NCI-H82 (cell line): ENCODE measurements at places on chromosomes 16 and 17.

DNA sequence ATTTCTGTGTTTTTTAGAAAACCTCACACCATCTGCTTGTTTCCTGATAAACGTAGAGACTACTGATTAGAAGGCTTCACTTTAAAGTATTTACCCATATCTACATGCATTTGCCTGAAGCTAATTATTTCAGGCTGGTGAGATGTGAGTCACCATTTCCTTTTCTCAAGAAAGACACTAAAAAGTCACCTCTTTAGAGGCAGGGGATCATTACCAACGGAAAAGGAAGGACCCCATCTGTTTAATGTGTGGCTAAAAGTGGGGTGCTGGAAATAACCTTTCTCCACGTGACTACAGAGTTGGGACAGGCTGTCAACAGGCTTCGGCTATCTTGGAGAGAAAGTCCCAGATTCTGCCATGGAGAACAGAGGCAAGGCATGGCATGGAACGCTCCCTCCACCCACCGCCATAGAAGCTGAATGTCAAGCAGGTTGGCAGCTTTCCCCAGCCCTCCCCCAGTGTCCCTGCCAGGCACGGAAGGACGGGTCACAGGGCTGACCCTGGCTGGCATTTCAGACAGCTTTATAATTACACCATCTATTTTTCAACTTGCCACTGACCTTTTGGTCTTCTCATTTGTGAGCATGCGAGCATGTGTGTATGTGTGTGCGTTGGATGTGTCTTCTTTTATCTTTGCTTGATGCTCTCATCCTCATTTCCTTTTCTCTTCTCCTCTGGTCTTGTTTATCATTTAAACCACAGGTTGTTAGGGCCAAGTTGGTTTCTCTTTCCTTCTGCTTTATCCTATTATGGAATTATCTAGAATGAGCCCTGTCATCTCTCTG, 157.0 kb downstream of the CPPED1 start:
- peak; percentile 69 for DNase-seq

GRCh38 chr17:16423226-16423872, 8.0 kb downstream of the TRPV2 start:
- no peak for DNase-seq

DNA sequence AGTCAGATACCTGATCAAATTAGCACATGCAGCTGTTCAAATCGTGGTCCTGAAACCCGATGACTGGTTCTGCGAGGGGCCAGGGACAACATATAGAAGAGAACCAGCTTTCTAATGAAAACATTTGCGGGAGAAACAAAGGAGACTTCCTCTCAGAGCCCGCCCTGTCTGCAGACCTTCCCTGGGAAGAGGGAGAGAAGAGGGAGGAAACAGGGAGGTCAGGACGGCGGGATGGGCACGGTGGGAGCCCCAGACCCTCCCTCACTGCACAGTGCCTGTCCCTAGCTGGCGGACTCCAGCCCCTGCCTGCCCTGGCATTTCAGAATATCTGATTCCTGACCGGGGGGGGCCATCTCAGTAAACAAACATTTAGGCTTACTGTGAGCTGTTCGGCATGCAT, 317.3 kb downstream of the FOXL1 start:
- DNase-seq = no peak

GRCh38 chr16:79554912-79555311, 45.6 kb downstream of the MAF start:
- no peak for DNase-seq

GRCh38 chr17:50569592-50569991, 9.1 kb downstream of the CACNA1G start:
- DNase-seq = no peak

- peak; percentile 5 for DNase-seq
Measured at GRCh38 chr16:69848637-69849545, 86.8 kb downstream of the WWP2 start.

DNA sequence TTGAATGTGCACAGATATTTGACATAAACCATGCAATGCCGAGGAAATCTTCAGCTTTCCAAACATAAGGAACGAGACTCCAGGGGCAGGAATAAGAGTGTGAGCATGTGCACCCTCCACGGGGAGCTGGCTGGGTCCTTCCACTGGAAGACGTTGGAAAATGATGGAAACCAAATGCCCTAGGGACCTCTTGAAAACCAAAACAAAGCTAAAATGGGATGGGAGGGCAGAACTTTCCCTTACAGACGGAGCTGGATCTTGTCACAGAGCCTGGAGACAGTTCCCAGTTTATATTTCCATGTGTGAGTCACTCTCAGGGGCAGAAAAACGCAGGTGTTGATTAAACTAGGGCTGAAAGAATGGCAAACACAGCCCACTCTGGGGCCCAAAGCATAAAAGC, 34.4 kb upstream of the DNAH17 start:
- DNase-seq = no peak

DNA sequence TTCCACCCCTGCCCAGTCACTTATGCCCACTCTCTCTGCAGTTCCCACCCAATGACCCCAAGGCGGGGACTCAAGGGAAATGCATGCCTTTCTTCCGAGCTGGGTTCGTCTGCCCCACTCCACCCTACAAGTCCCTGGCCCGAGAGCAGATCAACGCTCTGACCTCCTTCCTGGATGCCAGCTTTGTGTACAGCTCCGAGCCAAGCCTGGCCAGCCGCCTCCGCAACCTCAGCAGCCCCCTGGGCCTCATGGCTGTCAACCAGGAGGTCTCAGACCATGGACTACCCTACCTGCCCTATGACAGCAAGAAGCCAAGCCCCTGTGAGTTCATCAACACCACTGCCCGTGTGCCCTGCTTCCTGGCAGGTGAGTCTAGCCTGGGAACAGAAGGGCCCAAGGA, 13.8 kb downstream of the LPO start:
- no peak for DNase-seq

DNA sequence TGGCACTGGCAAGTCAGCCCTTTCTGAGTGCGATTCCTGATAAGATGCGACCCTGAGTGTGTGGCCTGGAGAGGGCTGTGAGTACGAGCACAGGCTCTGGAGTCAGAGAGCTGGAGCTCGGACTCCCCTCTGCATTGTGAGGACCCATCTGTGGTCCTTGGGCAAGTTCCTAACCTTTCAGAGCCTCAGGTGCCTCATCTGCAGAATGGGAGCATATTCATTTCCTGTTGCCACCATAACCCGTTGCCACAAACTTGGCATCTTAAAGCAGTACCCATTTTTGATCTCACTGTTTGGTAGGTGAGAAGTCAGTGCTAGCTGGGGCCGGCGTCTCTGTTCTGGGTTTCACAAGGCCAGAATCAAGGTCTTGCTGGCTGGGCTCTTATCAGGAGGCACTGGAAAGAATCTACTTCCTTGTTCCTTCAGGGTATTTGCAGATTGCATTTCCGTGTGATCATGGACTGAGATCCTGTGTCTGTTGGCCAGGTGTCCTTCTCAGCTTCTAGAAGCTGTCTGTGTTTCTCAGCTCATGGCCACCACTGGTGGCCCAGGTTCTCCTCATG, 20.2 kb downstream of the KNOP1 start:
- DNase-seq = no peak

- DNase-seq = no peak
Measured at GRCh38 chr17:40533896-40534295, 31.4 kb downstream of the CCR7 start.

GRCh38 chr16:81321536-81321935, 6.8 kb downstream of the GAN start:
- DNase-seq = no peak

- DNase-seq = no peak
Measured at GRCh38 chr17:77827039-77827438, 131.5 kb upstream of the TNRC6C start.

- DNase-seq = peak; percentile 68
Measured at GRCh38 chr17:52120465-52120864, 38.0 kb downstream of the CA10 start.

- DNase-seq = peak; percentile 24
Measured at GRCh38 chr17:48259694-48260291, 152.2 kb downstream of the SNX11 start.

DNA sequence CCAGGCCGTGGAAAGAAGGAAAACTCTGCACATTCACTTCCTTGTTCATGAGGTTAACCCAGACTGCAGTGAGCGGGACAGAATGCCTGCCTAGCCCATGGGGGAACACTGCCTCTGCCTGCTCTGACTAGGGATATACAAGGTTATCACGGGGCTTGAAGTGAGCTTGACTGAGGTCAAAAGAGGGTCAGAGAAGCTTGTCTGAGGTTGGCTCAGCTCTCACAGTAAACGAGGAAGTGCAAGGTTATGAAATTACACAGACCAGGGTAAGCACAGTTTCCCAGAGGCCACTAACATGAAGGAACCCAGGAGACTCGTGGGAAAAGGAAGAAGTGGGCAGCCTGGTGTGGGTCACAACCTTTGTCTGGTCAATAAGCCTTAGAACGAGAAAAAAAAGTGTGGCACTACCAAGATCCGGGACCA, 28.7 kb downstream of the HIC1 start:
- DNase-seq = no peak

DNA sequence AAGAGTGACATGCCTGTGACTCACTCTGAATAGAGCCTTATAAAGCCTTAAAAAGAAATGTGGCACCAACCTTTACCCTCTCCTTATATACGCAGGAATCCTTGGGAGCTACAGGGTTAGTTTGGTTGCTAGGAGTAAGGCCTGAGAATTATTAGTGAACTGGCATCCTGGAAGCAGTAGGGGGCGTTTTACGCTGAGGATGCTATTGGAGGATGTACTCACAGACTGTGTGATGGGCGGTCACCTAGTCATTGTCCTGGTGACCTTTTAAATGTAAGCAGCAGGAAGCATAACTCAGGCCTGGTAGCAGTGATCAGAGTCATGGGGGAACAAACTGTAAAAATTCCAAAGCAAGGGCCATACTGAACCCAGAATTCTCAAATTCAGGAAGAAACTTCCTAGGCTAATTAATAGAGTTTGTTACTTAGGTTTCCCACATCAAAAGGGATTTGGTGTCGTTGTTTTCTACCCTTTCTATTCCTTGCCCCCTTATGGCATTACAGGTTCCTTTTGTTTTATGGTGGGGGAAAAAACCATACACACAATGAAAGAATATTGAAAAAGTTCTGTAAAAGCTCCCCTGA, 153.8 kb downstream of the SNX11 start:
- DNase-seq = peak; percentile 44

GRCh38 chr17:8532021-8532420, 96.3 kb downstream of the NDEL1 start:
- no peak for DNase-seq

DNA sequence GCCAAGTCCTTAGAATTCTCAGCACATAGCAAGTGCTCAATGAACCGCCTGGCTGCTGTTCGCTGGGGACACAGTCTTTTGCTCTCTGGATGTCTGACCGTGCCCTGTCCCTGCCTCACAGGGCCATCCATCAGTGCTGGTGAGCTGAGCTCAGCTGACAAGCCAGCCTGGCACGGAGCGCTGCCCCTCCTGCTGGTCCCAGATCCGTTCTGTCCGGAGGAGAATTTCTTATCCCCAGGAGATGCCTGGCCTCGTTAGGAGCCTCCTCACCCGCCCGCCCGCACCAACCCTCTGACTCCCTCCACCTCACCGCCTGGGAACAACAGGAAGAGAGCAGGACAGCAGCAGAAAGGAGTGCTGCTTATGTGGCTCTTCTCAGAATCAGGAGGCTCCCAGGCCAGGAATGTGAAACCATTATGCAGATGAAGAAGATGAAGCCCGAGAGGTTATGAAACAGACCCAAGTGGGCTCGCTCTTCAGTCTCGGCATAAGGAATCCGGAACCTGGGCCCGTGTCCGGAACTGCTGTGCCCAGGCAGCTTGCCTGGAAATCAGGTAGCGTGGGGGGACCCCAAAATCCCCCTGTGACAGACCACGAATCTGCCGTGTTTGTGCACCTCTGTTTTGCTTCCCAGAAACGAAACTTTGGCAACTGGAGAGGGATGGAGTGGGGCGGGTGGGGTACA, 28.8 kb upstream of the RMI2 start:
- no peak for DNase-seq

- DNase-seq = no peak
Measured at GRCh38 chr17:75501378-75502071, 13.8 kb downstream of the CASKIN2 start.

GRCh38 chr16:88308441-88309173, 74.2 kb upstream of the ZNF469 start:
- DNase-seq = no peak

DNA sequence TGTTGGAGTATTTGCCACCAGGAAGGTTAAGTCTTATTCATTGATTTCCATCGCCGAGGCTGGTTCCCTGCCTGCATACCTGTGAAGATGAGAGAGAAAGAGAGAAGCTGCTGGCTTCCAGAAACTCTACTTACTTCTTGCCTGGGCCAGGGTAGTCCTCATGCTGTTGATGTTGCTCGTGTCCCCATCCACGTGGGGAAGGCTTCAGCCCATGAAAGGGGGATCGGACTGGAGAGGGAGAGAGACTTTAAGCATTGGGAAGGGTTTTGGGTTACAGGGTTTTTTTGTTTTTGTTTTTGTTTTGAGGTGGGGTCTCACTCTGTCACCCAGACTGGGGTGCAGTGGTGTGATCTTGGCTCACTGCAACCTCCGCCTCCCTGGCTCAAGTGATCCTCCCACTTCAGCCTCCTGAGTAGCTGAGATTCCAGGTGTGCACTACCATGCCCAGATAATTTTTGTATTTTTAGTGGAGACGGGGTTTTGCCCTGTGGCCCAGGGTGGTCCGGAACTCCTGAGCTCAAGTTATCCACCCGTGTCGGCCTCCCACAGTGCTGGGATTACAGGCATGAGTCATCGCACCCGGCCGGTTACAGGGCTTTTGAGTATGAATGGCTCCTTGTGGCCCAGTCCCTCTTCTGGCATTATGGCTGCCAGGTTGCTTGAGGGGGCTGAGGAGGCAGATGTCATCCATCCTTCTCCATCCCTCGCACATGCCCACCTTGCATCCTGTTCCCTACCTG, 26.6 kb downstream of the ITGB3 start:
- DNase-seq = no peak

DNA sequence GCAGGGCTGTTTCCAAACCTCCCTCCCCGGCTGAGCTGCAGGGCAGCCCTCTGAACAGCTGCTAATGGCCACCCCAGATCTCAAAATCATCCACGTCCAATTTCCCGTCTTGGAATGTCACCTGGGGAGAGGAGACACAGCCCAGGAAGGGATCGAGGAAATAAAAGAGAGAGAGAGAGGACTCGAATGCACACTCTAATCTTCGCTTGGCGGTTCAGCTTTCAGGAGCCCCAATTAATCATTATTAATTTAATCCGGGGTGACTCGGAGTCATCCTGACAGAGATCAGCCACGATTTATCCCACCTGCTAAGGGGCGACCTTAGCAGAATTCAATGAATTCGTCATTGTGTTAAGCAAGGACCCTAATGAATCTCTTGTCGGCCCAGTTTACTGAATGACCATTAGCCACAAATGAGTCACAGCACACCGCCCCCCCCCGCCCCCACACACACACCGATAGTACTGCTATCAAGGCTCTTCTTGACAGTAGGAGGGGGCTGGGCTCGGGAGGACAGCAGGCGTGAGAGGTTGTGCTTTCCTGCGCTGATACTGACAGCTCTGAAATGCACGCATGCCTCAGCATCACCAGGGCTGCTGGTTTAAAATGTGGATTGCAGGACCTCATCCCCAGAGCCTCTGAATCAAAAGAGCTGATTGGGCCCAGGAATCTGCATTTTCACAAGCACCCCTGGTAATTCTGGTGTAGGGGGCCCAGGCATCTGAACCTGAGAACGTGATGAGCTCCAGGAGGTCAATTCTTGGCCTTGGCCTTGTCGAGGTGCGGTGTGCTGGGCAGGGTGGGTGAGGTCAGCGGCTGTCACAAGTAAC, 190.0 kb upstream of the CIBAR2 start:
- peak; percentile 95 for DNase-seq

- DNase-seq = peak; percentile 99
Measured at GRCh38 chr17:50866261-50866949, at the start of gene TOB1. TOB1 (minus strand) TSS chr17:50866354; CDS start chr17:50864017, 2,337 bp downstream.
